ENCODE measurements at places on chromosomes 11 and 22. TPM values are rescaled to one million over a fixed set of nuclear protein-coding genes. Genes with fewer than 3 reads are reported as not detected.

The SERHL2 gene
- total RNA-seq, result 0.13 TPM

The PRR33 gene
- total RNA-seq, result not detected

The KDM4E gene
- total RNA-seq, result not detected

The RFPL3 gene
- not detected for total RNA-seq

The C11orf87 gene
- 0.01 TPM for total RNA-seq

The PTPRCAP gene
- total RNA-seq, result 0.30 TPM

The SORL1 gene
- 1.9 TPM for total RNA-seq

The MB gene
- total RNA-seq, result 11.2 TPM

The CHST1 gene
- total RNA-seq, result 1.2 TPM

The ZBTB16 gene
- not detected for total RNA-seq

The TSGA10IP gene
- total RNA-seq, result not detected

The CALCA gene
- not detected for total RNA-seq

The MMP8 gene
- total RNA-seq, result not detected

The HPX gene
- total RNA-seq, result 0.44 TPM

The FOLR2 gene
- total RNA-seq, result not detected

The CEP126 gene
- 1.9 TPM for total RNA-seq

The CATSPER1 gene
- 2.1 TPM for total RNA-seq

The POLR2L gene
- 546 TPM for total RNA-seq

The MMP12 gene
- total RNA-seq, result 0.07 TPM

The ZNF215 gene
- 1.3 TPM for total RNA-seq

The SCO2 gene
- 6.5 TPM for total RNA-seq

The IFITM10 gene
- total RNA-seq, result 0.94 TPM

The CD81 gene
- total RNA-seq, result 389 TPM

The LGR4 gene
- total RNA-seq, result 52.4 TPM

The SLC6A5 gene
- total RNA-seq, result not detected

The ZBTB3 gene
- 2.1 TPM for total RNA-seq

The CD151 gene
- 742 TPM for total RNA-seq

The YPEL1 gene
- 0.08 TPM for total RNA-seq

The P2RX6 gene
- 0.62 TPM for total RNA-seq

The UBASH3B gene
- total RNA-seq, result 55.6 TPM

The GLB1L3 gene
- total RNA-seq, result not detected

The FUT4 gene
- 2.7 TPM for total RNA-seq

The LIPT2 gene
- total RNA-seq, result 1.3 TPM

The OR5A2 gene
- not detected for total RNA-seq

The DBX1 gene
- total RNA-seq, result not detected

The FAM227A gene
- total RNA-seq, result 1.1 TPM

The RGL4 gene
- total RNA-seq, result not detected

The MYO7A gene
- total RNA-seq, result 1.2 TPM

The VSIG2 gene
- total RNA-seq, result 0.08 TPM

The CCDC73 gene
- total RNA-seq, result 0.06 TPM

The INSC gene
- total RNA-seq, result not detected

The DDTL gene
- 1.8 TPM for total RNA-seq

The SEPTIN5 gene
- 7.7 TPM for total RNA-seq

The UBQLN3 gene
- total RNA-seq, result not detected

The RASL10A gene
- 0.28 TPM for total RNA-seq

The DNAJB7 gene
- not detected for total RNA-seq

The TEAD1 gene
- 57.3 TPM for total RNA-seq

The SLC22A9 gene
- total RNA-seq, result not detected

The CDON gene
- total RNA-seq, result 2.0 TPM

The CRYBA4 gene
- not detected for total RNA-seq

The BTG4 gene
- 0.09 TPM for total RNA-seq

The PHRF1 gene
- 34.0 TPM for total RNA-seq

The SEC14L6 gene
- not detected for total RNA-seq

The OR2AT4 gene
- total RNA-seq, result 0.01 TPM

The MICAL3 gene
- total RNA-seq, result 41.0 TPM

The YIF1A gene
- total RNA-seq, result 122 TPM
